Activated T-cell treated with anti-CD3 and anti-CD28 coated beads, Interleukin-2, amount 50 U/mL, for 72 hours (primary cell): ENCODE measurements at places on chromosomes 2 and 18. TPM values are rescaled to one million over a fixed set of nuclear protein-coding genes. Genes with fewer than 3 reads are reported as not detected.

GRCh38 chr2:186976329-186976728 is 127.4 kb upstream of the ZSWIM2 start:
- H3K36me3 ChIP-seq, result no peaks in the 10 kb centered on the region
- DNase-seq, result no peak
- no peaks in the 10 kb centered on the region for H3K4me1 ChIP-seq
- no peak overlapping the region for H3K27ac ChIP-seq
- no peaks in the 10 kb centered on the region for H3K27me3 ChIP-seq

DNA sequence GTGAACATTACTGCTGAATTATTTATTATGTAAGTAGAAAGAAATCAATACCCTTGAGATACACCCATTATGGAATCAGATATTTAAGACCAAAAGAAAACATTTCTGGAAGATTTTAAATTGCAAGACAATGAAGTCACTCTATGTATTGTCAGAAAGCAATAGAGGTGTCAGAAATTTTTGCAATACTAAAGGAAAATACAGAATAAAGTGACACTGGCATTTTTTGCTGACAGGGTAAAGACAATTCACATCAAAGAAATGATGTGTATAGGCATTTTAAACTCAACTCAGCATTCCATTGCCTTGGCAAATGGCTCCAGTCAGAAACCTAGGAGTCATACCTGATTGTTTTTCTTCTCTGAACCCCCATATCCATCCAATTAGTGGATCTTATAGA is 191.0 kb upstream of the PID1 start:
- H3K4me3 ChIP-seq, result no peak overlapping the region
- H3K27me3 ChIP-seq, result no peaks in the 10 kb centered on the region
- no peaks in the 10 kb centered on the region for H3K36me3 ChIP-seq
- H3K27ac ChIP-seq, result no peak overlapping the region
- no peak for DNase-seq
- no peaks in the 10 kb centered on the region for H3K4me1 ChIP-seq

Gene DNMT3A
- total RNA-seq, result 90.2 TPM

DNA sequence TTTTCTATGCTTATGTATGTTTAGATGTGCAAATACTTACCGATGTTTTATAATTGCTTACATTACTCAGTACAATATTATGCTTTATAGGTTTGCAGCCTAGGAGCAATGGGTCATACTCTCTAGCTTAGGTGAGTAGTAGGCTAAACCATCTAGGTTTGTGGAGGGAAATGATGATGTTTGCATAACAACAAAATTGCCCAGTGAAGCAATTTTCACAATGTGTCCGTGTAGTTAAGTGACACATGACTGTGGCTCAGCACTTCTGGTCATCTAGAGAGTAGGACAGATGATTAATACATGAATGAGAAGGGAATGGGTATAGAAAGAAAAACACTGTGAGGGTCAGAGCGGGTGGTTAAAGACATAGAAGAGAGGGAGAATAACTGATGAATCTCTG is 2116.2 kb upstream of the PIK3C3 start:
- H3K36me3 ChIP-seq, result no peaks in the 10 kb centered on the region
- no peaks in the 10 kb centered on the region for H3K4me1 ChIP-seq
- no peak for DNase-seq
- no peak overlapping the region for H3K4me3 ChIP-seq
- no peak overlapping the region for H3K27ac ChIP-seq
- H3K27me3 ChIP-seq, result peaks cover 29% of the 10 kb centered on the region

Gene TNS1
- total RNA-seq, result 0.93 TPM

GRCh38 chr2:112630268-112630667 is 15.5 kb upstream of the SLC20A1 start:
- no peak overlapping the region for H3K27ac ChIP-seq
- peak overlapping the region; percentile 86 for H3K4me3 ChIP-seq
- no peaks in the 10 kb centered on the region for H3K36me3 ChIP-seq
- H3K4me1 ChIP-seq, result peaks cover 81% of the 10 kb centered on the region
- DNase-seq, result no peak

GRCh38 chr2:23361152-23361551 is 23.8 kb upstream of the KLHL29 start:
- no peak overlapping the region for H3K27ac ChIP-seq
- peaks cover 52% of the 10 kb centered on the region for H3K27me3 ChIP-seq
- no peak for DNase-seq
- H3K36me3 ChIP-seq, result no peaks in the 10 kb centered on the region
- no peaks in the 10 kb centered on the region for H3K4me1 ChIP-seq
- H3K4me3 ChIP-seq, result no peak overlapping the region

Gene UCN
- 4.9 TPM for total RNA-seq
